Right ventricle myocardium superior (tissue), 1 donor: ENCODE measurements at places on chromosomes 3 and 15. TPM values are rescaled to one million over a fixed set of nuclear protein-coding genes. Genes with fewer than 3 reads are reported as not detected.

DNA sequence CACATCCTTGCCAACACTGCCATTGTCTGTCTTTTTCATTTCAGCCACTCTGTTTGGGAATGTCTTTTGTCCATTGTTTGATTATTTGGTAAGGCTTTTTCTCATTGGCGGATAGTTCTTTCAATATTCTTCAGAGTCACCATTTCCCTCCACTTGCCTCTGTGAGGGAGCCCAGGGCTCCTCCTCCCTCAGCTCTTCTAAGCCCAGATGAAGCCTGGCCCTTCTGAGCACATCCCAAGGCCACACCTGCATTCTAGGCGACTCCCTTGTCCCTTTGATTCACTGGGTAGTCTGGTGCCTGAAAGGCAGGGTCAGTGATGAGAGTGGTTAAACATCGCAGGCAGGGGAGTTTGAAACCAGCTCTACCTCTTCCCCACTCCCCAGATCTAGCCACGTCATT lies 12.4 kb upstream of the LTF start:
- no peak for DNase-seq

- DNase-seq: no peak
Observed at GRCh38 chr15:74906067-74906449, 593 bp downstream of the FAM219B start.

- DNase-seq: no peak
Observed at GRCh38 chr3:107250221-107250620, 127.0 kb upstream of the CCDC54 start.

GRCh38 chr3:169954142-169954756 lies 12.4 kb upstream of the SEC62 start:
- DNase-seq: no peak

GRCh38 chr3:146465693-146466465 lies 3.5 kb downstream of the PLSCR2 start:
- no peak for DNase-seq

- DNase-seq: no peak
Observed at GRCh38 chr3:132595014-132595413, 2.1 kb upstream of the ACKR4 start.

DNA sequence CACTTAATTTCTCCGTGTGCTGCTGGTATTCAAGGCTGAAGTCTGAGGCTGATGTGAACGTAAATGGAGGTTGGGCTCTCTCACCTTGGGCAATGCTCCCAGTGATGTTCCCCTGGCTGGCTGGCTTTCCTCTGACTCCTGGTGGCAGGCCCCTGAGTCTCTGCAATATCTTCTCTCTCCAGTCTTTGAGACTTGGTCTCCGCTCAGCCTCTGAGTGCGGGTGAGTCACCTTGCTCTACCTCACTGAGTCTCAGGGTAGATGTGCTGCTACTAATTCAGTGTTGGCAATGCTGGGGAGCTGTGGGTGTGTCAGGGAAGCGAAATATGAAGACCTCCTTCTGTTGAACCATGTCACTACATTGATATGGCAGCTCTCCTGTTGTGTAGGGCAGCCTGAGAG lies 31.3 kb upstream of the TRIM59 start:
- no peak for DNase-seq

DNA sequence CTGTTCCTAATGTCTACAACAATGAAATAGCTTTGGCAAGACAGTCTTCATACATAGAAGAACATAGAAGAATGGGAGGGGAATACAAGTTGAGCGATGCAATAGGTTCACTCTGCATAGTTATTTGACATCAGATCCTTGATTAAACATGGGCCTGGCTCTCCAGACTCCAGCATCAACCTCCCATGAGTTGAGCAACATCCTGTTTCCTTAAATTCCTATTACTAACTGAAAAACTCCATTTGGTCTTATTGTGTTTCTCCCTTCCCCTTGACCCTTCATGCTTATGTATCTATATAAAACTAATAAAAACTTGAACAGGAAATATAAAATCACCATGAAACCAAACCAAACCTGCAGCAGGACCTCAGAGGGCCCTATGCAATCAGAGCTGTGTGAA lies 304.5 kb upstream of the SATB1 start:
- no peak for DNase-seq

DNA sequence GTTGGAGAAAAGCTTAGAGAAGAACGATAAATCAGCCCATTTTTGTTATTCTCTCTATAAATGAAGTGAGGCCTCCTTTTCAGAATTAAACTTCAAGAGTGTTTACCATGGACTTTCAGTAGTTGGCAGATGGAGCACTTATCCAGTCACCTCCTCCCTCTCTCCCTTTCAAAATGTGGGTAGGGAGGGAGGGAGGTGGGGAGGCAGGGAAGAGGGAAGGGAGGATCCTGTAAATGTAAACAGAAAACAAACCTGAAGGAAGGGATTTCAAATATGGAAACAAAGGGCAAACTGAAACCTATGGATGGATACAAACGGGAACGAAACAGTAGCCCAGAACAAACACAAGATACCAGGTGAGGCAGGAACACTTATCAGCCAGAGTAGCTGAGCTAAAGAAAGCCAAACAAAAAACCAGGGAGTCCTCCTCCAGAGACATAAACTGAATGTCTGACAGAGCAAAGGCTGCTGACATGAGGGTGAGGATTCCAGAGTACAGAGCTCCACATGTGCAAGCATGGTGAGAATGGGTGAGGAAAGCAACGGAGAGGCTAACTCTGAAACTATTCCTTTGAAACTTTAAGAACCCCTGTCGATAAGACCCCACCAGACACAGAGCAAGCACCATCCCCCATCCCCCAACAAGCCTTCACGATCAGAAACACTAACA lies 41.0 kb upstream of the GP5 start:
- DNase-seq: no peak

DNA sequence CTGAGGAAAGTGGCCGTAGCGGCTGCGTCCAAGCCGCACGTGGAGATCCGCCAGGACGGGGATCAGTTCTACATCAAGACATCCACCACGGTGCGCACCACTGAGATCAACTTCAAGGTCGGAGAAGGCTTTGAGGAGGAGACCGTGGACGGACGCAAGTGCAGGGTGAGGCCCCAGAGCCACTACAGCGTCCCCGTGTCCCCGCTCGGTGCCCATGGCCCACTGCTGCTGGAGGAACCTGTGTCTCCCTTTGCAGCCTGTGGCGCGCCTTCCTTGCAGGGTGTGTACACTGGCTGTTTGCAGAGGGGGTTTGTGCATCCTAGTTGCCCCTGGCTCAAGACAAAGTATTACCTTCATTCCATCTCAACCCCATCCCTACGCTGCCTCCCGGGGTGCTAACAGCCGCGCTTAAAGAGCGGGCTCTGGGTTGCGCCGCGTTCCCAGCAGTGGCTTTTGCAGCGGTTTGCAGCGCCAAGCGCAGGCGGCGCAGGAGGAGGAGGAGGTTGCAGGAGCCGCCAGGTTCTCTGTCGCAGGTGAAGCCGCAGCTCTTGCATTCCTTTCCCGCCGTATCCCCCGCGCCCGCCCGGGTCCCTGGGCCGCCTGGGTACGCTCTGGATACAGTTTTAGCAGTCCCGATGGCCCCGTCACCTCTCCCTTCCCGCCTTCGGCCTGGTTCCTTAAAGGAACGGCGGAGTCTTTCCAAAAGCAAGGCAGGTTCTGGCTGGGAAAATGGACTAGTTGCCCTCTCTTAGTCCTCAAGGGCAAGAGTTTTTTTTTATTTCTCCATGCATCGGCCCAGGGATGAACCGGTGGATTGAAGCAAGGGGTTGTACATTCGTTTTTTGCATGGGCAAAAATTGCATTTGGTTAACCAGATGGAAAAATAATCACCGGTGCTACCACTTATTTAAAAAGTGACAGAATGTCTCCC lies 1.2 kb downstream of the CRABP1 start:
- DNase-seq: no peak

DNA sequence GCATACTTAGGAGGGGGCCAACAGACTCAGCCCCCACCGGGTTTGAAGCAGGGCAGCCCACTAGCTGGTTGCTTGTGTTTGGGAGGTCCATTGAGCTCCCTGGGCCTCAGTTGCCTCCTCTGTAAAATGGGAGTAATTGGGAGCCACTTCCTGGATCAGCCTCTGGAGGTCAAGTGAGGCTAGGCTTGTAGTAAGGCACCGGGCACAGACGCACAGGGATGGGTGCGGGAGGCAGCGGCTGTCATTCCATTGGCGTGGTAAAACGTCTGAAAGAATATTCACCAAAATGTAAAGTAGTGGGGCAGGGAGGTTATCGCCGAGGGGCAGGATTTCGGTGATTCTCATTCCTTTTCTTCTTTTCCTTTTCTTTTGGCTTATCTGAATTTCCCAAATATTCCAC lies 64.6 kb downstream of the TLE3 start:
- no peak for DNase-seq

DNA sequence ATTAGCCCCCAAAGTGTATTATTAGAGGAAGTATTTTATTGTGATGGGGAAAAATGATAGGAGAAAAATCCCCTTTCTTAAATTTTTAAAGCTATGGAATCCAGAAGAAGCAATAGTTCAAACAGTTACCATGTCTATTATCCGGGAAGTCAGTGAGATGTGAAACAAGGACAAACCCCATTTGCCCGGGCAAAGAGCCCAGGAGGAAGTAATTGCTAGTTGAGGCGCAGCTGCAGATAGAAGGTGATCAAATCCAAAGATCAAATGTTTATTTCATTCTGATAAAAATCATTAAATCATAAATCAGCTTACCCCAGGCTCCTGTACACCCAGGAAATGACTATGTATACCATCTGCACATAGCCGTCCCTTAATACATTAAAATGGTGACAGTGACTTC lies 204.0 kb upstream of the CRBN start:
- no peak for DNase-seq

- no peak for DNase-seq
Observed at GRCh38 chr3:125212509-125213363, at the start of gene SLC12A8. SLC12A8 (minus strand) TSS chr3:125212748; CDS start chr3:125211349, 1,399 bp downstream.

GRCh38 chr15:65057549-65057940 lies 10.2 kb downstream of the RASL12 start:
- no peak for DNase-seq

- no peak for DNase-seq
Observed at GRCh38 chr3:104717828-104718196, 648.9 kb upstream of the ALCAM start.

- DNase-seq: no peak
Observed at GRCh38 chr3:165984589-165984988, 147.4 kb upstream of the BCHE start.

- no peak for DNase-seq
Observed at GRCh38 chr15:78100886-78101285, 8.5 kb downstream of the SH2D7 start.

- DNase-seq: no peak
Observed at GRCh38 chr3:196867155-196867506, 589 bp upstream of the SENP5 start.

DNA sequence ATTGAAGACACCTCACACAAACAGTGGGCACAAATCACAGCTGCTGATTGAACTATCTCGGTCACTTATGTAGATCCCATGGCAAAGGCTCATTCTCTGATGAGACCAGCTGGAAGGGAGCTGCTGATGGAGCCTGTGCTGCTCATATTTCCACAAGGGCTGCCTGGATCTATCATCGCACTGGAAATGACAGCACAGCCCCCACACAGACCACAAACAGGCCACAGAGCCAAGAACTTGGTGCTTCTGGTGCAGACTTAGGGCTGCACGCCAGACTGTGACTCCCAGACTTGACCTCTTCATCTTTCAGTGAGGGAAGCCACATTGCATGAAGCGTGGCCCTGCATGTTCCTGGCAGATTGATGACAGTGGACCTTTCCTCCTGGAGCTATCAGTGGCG lies 197.6 kb downstream of the MINAR1 start:
- no peak for DNase-seq

- no peak for DNase-seq
Observed at GRCh38 chr15:79412010-79412409, 20.1 kb upstream of the MINAR1 start.

- no peak for DNase-seq
Observed at GRCh38 chr3:52819936-52820335, 10.5 kb downstream of the ITIH4 start.

- no peak for DNase-seq
Observed at GRCh38 chr3:8972639-8973038, 9.4 kb upstream of the RAD18 start.

DNA sequence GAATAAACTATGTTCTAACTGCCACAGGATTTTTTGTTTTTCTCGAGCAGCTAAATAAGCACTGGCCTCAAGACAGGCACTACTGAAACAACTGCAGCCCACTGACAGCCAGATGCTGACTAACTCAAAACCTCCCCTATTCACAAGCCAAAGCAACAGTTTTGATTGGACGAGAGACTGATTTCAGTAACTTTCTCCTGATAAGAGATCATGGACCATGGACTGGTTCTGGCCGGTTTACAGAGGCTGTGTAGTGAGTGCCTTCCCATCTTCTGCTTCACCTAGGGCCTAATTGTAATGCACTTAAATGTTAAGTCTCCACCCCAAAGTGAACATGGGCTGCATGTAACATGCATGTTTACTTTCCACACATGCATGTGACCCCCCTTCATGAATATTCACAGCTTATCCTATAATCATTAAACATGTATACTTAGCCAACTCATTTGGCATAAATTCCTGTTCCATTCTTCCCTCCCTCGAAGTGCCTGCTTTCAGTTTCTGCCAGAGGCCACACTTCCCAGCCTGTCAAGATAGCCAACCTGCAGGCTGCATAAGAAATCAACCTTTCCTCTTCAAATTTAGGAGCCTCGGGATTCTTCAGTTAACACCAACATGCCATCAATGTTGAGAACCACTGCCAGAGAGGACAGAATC lies 108.2 kb downstream of the ULK4 start:
- no peak for DNase-seq

GRCh38 chr3:145721273-145721805 lies 439.6 kb downstream of the PLOD2 start:
- no peak for DNase-seq

GRCh38 chr3:183202004-183202722 lies 39.6 kb upstream of the LAMP3 start:
- no peak for DNase-seq

The USP13 gene
- total RNA-seq: 128 TPM

The TM6SF1 gene
- total RNA-seq: 6.8 TPM

The IL17RC gene
- total RNA-seq: 33.2 TPM

The XCR1 gene
- total RNA-seq: not detected

The ZNF860 gene
- 0.08 TPM for total RNA-seq

The LAMB2 gene
- 568 TPM for total RNA-seq

The THAP10 gene
- total RNA-seq: 3.9 TPM

The CLEC3B gene
- 78.6 TPM for total RNA-seq

The ZNF660 gene
- 0.73 TPM for total RNA-seq

The OR5H14 gene
- total RNA-seq: not detected

The POTEB3 gene
- not detected for total RNA-seq

The RNU6-1 gene
- total RNA-seq: not detected
